ENCODE measurements at places on chromosomes 7 and 10.

- DNase-seq = no peak
Measured at GRCh38 chr7:117530390-117530789, 50.6 kb downstream of the CFTR start.

- no peak for DNase-seq
Measured at GRCh38 chr7:79036356-79036755, 417.1 kb downstream of the MAGI2 start.

DNA sequence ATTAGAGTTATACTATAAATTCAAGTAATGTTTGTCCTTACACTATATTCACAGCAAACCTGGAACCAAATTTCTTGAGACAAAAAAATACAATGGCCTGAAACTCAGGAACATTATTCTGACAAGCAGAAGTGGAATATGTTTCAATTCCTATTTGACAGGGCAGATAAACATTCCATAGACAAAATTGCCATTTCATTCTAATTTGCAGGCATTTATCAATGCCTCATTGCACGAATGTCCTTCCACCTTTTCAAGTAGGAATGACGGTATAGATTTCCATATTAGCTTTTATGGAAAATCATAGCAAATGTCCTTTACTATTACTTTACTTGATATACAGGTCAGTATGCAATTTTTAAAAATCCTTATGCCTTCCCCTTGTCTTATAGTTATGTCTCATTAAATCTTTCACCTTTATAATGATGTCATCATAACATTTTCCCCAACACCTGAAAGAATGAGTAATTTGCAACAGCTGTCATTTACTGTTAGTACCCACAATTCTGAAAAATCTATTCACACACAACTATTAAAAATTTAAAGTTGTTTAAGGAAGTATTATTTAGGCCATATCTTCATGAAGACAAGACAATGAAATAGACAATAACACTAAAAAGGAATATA, 299.7 kb upstream of the SEMA3C start:
- no peak for DNase-seq

GRCh38 chr10:70621503-70622078, 19.1 kb upstream of the PRF1 start:
- DNase-seq = no peak

DNA sequence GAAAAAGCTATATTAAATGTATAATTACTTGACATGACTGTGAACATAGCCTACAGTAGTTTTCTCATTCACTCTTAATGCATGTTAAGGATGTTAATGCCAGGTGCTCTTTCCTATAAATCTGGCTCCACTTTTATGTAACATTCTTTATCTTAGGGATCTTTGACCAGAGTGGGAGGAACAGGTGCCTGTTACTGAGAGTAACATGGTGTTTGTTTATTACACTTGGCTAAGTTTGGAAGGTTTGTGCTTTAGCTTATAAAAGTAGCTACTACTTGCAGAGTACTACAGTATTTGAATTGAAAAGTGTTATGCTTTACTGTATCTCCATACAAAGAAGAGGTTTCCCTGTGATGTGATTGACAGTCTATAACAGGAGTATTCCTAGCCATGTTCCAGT, 183.4 kb downstream of the DYNC1I1 start:
- DNase-seq = no peak

Data from NCI-H226 (cell line).